ENCODE measurements at places on chromosomes 3 and 15. TPM values are rescaled to one million over a fixed set of nuclear protein-coding genes. Genes with fewer than 3 reads are reported as not detected.
A peak's percentile ranks its signal among the peaks of the same experiment; 100 is the strongest.

KLHL25 gene
- total RNA-seq, result 2.0 TPM

SLC9C1 gene
- total RNA-seq, result 0.24 TPM

DNA sequence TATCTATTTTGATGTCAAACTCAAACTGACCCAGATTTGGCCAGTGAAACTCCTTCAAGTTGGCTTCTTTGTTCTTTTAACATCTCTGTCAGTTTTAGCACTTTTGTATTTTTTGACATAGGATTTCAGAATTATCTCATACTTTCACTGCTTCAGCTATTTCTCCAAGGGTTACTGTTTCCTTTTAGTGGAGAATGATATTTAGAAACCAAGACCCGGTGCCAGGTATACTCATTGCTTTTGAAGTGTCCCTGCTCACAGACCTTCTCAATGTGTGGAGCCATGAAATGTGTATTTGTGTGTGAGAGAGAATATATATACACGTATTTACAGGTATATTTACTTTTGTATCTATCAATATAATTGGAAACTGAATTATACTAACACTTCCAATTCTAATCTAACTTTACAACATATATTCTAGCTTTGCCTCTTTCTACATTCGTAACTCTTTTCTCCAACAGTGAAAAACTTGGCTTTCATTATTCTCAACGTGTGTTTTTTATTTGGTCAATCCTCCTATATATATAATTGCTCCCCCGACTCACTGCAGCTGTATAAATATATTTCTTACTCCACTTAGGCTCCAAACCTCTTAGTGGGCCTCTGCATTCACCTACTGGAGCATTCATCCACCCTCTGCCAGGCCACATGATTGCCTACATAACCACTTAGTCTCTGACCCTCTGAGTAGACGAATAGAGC lies 54.0 kb downstream of the OTOL1 start:
- no peaks in the 10 kb centered on the region for H3K4me1 ChIP-seq
- H3K4me3 ChIP-seq, result no peak overlapping the region
- no peaks in the 10 kb centered on the region for H3K27me3 ChIP-seq
- H3K36me3 ChIP-seq, result no peaks in the 10 kb centered on the region

GRCh38 chr3:38500688-38501417 lies 4.7 kb downstream of the EXOG start:
- H3K4me3 ChIP-seq, result no peak overlapping the region
- peaks cover 50% of the 10 kb centered on the region for H3K36me3 ChIP-seq
- H3K4me1 ChIP-seq, result peaks cover 8% of the 10 kb centered on the region
- no peak for DNase-seq
- no peaks in the 10 kb centered on the region for H3K27me3 ChIP-seq
- H3K27ac ChIP-seq, result no peak overlapping the region

NAALADL2 gene
- total RNA-seq, result not detected

DNA sequence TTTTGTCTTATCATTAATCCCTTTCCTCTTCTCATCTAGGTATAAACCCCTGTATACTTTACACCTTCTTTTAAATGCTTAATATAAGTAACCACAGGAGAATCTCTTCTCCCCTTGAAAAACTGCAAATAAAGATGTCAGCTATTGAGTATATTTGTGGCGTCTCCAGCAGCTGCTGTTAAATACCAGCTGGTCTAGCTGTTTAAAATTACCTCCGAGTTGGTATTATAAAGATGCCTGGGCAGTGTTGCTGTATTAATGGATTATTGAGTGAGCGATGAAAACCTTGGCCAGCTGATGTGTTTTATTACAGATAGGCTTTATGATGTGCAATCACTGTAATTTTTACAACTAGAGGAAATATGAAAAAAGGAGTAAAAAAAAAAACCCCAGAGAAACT lies 388.1 kb downstream of the TBC1D5 start:
- no peaks in the 10 kb centered on the region for H3K4me1 ChIP-seq
- H3K4me3 ChIP-seq, result no peak overlapping the region
- H3K36me3 ChIP-seq, result peaks cover 41% of the 10 kb centered on the region
- no peak overlapping the region for H3K27ac ChIP-seq

DNA sequence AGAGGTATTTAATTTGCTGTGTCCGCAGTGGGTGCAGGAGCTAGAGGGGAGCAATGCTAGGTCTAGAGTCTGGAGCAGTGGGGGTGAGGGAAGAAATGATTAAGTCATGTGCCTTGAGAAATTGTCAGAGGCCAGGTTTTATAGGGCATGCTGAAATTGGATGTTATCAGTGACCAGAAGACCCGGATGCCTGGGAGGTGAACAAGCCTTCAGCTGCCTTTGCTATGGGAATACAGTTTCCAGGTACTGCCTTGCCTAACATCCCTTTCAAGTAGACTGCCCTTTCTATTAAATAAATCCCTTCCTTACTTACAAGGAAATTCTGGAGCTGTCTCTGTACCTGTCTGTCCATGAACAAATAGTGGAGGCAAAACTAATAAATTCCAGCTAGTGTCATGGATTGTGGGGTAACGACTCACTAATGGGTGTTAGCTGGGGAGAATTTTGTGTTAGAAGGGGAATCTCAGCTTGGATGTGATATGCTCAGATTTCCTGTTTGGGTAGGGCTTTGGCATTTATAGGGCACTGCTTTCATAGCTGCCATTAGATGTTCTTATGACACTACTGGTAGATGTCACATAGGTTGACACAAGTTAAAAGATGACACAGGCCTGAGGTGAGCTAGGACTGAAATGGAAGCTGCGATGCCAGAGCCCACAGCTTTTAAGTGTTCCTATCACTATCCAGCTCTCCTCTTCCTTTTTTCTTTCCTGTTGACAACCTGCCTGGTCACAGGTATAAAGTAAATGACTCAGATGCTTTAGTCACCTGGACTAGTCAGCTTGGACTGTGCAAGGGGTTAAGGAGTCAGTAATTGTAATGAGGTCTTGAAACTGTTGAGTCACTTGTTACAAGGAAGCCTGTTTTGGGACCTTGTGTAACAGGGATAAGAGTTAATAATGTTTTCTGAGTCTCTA lies 21.3 kb downstream of the CHD2 start:
- peaks cover 74% of the 10 kb centered on the region for H3K36me3 ChIP-seq
- peak overlapping the region; percentile 85 for H3K27ac ChIP-seq
- no peaks in the 10 kb centered on the region for H3K27me3 ChIP-seq
- H3K4me3 ChIP-seq, result peak overlapping the region; percentile 5

GRCh38 chr15:48628832-48629231 lies 16.7 kb downstream of the FBN1 start:
- no peak for DNase-seq
- H3K27me3 ChIP-seq, result peaks cover 4% of the 10 kb centered on the region
- H3K4me1 ChIP-seq, result no peaks in the 10 kb centered on the region
- no peak overlapping the region for H3K27ac ChIP-seq
- H3K36me3 ChIP-seq, result no peaks in the 10 kb centered on the region

DNA sequence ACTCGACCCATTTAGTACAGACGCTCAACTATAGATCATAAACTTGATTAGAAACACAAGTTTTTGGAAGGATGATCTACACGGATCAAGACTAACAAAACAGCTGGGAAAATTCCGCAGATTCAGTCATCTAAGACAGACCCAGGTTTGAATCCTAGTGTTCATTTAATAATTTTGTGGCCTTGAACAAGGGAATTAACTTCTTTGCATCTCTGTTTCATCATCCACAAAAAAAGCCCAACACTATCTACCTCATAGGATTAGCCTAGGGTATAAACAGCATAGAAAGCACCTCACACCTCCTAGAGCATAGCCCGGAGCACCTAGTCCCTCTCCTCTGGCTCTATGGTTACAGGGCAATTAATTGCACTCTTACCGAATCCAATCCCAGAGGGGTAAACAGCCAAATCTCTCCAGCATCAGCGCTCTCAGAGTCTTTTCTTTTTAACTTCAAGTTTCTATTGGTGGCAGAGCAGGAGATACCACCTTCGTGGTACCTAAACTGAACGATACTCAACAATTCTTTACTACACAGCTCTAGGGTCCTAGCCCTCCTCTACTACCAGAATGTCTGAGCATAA lies 3.5 kb downstream of the TBL1XR1 start:
- H3K27me3 ChIP-seq, result no peaks in the 10 kb centered on the region
- H3K27ac ChIP-seq, result peak overlapping the region; percentile 97
- H3K36me3 ChIP-seq, result peaks cover 32% of the 10 kb centered on the region
- peaks cover 64% of the 10 kb centered on the region for H3K4me1 ChIP-seq
- DNase-seq, result no peak
- peak overlapping the region; percentile 97 for H3K4me3 ChIP-seq

DNA sequence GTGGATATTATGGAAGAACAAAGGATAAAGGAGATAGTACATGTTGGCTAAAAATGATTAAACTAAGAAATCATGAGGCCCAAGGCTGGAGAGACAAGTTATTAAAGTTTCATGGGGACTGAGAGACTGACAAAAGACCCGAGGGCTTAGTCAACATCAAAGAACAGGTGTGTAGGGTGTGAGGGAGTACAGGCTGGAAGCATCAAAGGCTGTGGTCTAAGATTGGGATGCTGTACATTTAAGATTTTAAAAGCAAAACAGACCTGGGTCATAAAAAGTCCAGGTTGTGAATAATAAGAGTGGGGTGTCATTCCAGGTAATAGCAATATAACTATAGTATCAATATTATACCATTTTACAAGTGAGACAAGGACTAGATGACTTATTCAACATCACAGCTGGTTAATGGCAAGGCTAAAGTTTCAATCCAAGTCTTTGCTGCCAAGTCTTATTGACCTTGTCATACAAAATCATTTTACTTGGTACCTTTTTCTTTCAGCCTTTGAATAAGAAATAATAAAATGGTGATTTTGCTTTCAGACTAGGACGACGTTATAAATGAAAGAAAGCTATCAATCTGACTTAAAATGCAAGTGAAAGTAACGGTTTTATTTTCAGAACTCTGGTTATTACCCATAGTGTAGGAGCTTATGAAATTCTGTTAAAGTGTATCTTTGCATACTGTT lies 211.6 kb downstream of the TNIK start:
- DNase-seq, result no peak
- no peaks in the 10 kb centered on the region for H3K36me3 ChIP-seq
- H3K27me3 ChIP-seq, result no peaks in the 10 kb centered on the region
- peaks cover 4% of the 10 kb centered on the region for H3K4me1 ChIP-seq

SH2D7 gene
- not detected for total RNA-seq

- no peak overlapping the region for H3K4me3 ChIP-seq
- peaks cover 3% of the 10 kb centered on the region for H3K27me3 ChIP-seq
- DNase-seq, result no peak
Observed at GRCh38 chr15:101538177-101538576, 48.7 kb upstream of the PCSK6 start.
